ENCODE measurements at places on chromosomes 2 and 18. TPM values are rescaled to one million over a fixed set of nuclear protein-coding genes. Genes with fewer than 3 reads are reported as not detected.

The TMEFF2 gene
- 0.29 TPM for total RNA-seq

The IL1R1 gene
- total RNA-seq = 34.5 TPM

The ELAC1 gene
- 4.4 TPM for total RNA-seq

The STEAP3 gene
- 40.9 TPM for total RNA-seq

The SERPINB4 gene
- 0.16 TPM for total RNA-seq

The ADAM23 gene
- total RNA-seq = 10.0 TPM

The SNTG2 gene
- not detected for total RNA-seq

The CCDC141 gene
- not detected for total RNA-seq

The THSD7B gene
- total RNA-seq = not detected

The DARS1 gene
- total RNA-seq = 69.0 TPM

The SNED1 gene
- 0.43 TPM for total RNA-seq

The NTSR2 gene
- total RNA-seq = not detected

The TBC1D8 gene
- 38.3 TPM for total RNA-seq

The SCG2 gene
- total RNA-seq = 1.1 TPM

The CLEC4F gene
- not detected for total RNA-seq

The TGIF1 gene
- 126 TPM for total RNA-seq

The PTRHD1 gene
- total RNA-seq = 60.4 TPM

The IL1RL2 gene
- not detected for total RNA-seq

The EFR3B gene
- total RNA-seq = 17.9 TPM

The ARHGEF4 gene
- total RNA-seq = 7.7 TPM

The TWIST2 gene
- total RNA-seq = 19.4 TPM

The NPHP1 gene
- 7.2 TPM for total RNA-seq

The IL1F10 gene
- not detected for total RNA-seq

The ERICH2 gene
- not detected for total RNA-seq

The CHRNG gene
- total RNA-seq = not detected

Measured in A549 treated with DMSO at 1 μM for 4 hours (cell line).